ENCODE measurements at places on chromosomes 5 and 9.
A peak's percentile ranks its signal among the peaks of the same experiment; 100 is the strongest.

GRCh38 chr5:100299261-100299660 is 235.9 kb upstream of the FAM174A start:
- DNase-seq = no peak

GRCh38 chr9:133726401-133727276 is 11.5 kb downstream of the SARDH start:
- DNase-seq = peak; percentile 56

DNA sequence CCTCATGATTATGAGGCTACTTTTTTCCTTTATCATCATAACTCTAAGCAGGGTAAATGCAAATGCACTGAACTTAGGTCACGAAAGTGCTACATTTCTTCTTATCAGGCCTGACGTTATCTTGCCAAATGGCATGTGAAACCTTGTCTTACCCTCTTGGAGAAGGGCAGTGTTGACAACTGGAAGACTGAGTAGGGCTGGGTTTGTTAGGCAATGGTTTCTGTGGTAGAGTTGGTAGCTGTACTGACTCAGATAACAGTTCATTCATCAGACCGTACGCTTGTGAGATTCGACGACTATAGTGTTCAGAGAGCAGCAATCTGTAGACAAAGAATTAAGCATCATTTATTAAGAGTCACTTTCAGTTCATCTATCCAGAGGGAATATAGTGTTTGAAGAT is 127.7 kb downstream of the CPLANE1 start:
- no peak for DNase-seq

- no peak for DNase-seq
Measured at GRCh38 chr9:107049046-107049802, 186.3 kb downstream of the ZNF462 start.

DNA sequence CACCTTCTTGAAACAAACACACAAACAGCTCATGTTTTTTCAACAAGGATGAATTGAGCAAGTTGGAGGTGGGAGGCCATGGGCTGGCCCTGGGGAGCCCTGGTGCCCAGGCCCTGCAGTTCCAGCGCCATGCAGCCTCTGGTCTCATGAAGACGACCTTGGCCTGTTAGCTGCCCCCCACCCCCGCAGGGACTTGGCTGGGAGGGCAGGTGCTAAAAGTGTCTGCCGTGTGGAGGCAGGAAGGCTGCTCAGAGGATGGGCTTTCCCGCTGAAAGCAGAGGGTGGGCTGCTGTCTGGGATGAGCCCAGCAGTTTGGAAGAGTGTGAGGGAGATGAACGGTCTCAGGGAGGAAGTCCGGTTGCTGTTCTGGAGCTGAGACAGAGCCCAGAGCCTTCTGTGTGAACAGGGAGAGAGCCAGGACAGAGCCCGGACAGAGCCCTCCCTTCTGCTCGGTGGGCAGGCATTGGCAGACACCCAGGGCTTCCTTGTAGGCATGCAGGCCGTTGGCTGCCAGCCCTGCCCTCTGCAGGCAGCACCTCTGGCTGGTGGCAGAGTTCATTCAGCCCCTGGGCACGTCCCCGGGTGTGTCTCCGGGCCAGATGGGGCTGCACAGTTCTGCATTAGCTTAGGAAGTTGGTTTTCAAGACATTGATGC is 18.7 kb downstream of the ROPN1L start:
- DNase-seq = no peak

- peak; percentile 97 for DNase-seq
Measured at GRCh38 chr5:54390015-54390414, 65.5 kb upstream of the HSPB3 start.

DNA sequence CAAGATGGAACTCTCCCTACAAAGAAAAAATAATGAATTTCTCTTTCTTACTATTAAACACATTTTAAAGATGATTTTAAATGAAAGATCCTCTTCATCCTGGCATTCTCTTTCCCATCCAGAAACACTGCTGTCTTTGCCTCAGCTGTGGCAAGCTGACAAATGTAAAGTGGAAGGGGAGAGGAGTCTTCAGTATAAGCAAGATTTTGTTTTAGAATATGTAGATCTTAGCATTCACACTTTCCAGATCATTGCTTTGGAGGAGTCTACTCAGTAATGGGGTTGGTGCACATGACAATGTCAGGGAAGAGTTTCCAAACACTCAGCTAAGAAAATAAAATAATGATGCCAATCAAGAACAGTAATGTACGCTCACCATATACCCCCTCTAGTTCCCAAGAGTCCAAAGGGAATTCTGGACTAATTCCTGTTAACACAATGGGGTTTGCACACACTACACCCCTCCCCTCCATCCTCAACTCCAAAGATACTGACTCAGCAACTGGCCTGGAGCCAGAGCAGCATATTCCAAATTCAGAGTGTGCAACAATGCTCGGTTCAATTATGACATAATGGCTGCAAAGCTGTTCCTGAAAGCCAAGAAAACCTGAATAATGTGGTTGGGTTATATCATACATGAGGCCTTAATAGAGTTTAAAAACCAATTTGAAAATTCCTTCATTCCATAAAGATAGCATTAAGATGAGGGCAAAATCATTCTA is 4.6 kb downstream of the C5orf63 start:
- DNase-seq = peak; percentile 56

DNA sequence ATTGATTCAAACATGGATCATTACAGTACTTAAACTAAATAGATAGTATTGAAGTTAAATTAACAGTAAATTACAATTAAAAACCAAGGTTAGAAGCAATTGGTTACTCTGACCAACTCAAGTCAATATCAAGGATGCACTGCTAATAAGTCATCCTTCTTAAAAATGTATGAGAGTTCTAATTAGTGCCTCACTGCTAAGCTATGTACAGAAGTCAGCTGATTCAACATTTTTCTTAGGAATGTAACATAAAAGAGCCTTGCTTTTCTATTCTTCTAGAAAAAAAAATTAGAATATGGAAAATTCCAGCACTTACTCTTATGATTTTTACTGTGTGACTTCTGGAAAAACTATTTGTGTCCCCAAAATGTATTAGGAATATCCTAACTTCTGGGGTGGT is 75.7 kb upstream of the FBN2 start:
- no peak for DNase-seq
